ENCODE measurements at places on chromosomes 4 and X. TPM values are rescaled to one million over a fixed set of nuclear protein-coding genes. Genes with fewer than 3 reads are reported as not detected.

RNF128 gene
- total RNA-seq, result not detected

LONRF3 gene
- 0.75 TPM for total RNA-seq

CCNA2 gene
- total RNA-seq, result 73.4 TPM

ETFDH gene
- 24.7 TPM for total RNA-seq

UGT2A1 gene
- not detected for total RNA-seq
